Stimulated activated CD8-positive, alpha-beta memory T cell treated with anti-CD3 and anti-CD28 coated beads, Interleukin-4, amount 100 ng/mL, for 1 hour (primary cell): ENCODE measurements at places on chromosomes 4 and X.

DNA sequence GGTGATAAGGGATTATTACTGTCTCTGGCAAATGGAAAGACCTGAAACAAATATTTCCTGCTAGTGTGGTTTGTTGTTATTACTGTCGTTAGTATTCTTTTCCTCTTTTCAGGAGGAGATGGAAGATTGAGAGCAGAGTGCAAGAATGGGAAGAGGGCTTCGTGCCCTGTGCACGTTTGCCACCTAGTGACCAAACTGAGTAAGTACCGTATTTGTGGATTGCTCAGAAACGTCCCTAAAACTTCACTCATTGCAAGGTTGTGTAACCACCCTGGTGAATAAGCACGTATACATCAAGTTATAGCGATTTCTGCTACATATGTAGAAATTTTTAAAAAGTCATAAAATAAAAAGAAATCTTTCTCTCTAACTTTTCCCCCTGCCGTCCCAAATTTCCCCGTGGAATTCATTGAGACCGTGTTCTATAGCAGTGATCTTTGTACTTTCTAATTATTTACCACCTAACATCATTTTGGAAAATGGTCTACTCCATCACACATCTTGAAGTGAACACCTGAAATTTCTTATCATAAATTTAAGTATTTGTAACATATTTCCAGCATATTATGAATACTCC lies 24.3 kb downstream of the LINC00632 start:
- DNase-seq = no peak

DNA sequence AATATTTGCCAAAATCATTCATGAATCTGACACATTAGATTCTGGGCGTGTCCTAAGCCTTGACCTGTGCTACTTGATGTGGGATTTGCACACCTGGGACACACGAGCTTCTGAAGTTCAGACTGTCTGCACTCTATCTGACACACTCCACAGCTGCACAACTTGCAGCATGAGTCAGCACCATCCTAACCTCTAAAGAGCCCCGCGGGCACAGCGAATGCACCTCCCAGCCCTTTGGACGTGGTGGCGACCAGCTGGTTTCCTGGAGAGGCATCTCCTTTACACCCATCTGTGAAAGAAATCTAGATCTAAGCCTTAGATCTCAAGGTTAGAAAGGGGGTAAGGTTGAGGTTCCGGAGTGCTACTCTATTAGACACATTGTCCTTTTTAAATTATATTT lies 69.2 kb downstream of the SORBS2 start:
- no peak for DNase-seq

- DNase-seq = no peak
These were observed 209.1 kb upstream of the SLC7A11 start for GRCh38 chr4:138451276-138451663.

DNA sequence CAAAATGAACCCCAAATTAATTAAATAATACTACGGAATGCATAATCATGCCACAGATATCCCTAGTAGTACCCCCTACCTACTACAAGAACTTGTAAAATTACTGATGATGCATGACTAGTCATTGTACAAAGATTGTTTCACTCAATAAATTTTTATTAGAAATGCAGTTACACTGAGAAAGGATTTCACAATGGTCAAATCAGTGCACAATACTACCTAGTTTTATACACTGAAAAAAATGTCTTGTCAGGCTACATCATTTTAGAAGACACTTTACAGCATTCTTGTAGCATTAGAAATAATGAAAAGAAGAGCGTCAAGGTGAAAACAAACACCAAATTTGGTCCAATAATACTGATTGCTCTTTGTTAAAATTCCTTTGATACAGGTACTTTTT lies 178.8 kb downstream of the GPM6A start:
- DNase-seq = no peak

DNA sequence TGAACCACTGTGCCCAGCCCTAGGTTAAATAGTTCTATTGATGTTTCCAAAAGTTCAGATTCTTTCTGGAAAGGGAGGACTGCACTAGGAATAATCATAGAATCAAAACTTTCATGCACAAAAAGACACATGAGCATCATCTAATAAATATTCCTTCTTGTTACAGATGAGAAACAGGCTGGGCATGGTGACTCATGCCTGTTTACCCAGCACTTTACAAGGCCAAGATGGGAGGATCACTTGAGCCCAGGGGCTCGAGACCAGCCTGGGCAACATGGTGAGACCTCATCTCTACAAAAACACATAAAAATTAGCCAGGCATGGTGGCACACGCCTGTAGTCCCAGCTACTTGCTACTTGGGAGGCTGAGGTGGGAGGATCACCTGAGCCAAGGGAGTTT lies 27.7 kb downstream of the LARP7 start:
- no peak for DNase-seq

- DNase-seq = no peak
These were observed 171.2 kb upstream of the NWD2 start for GRCh38 chr4:37073226-37073840.

DNA sequence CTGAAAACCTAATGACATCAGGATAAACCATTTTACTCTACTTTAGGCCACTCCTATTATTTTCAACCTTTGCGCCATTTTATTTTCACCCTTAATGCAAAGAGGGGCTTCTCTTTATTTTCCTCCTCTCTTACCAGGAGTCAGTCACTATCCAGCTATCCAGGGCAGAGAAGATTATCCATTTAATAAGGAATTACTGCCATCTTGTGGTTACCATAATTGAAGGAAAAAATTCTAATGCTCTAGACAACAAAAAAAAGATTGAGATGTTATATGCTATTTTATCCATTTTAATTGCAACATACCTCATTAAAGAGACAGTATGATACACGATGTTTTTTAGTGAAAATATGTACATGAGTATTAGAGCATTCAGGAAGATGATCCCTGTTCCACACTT lies 514.5 kb upstream of the FAM241A start:
- DNase-seq = no peak

- no peak for DNase-seq
These were observed 24.1 kb upstream of the MTM1 start for GRCh38 chrX:150544222-150544787.

DNA sequence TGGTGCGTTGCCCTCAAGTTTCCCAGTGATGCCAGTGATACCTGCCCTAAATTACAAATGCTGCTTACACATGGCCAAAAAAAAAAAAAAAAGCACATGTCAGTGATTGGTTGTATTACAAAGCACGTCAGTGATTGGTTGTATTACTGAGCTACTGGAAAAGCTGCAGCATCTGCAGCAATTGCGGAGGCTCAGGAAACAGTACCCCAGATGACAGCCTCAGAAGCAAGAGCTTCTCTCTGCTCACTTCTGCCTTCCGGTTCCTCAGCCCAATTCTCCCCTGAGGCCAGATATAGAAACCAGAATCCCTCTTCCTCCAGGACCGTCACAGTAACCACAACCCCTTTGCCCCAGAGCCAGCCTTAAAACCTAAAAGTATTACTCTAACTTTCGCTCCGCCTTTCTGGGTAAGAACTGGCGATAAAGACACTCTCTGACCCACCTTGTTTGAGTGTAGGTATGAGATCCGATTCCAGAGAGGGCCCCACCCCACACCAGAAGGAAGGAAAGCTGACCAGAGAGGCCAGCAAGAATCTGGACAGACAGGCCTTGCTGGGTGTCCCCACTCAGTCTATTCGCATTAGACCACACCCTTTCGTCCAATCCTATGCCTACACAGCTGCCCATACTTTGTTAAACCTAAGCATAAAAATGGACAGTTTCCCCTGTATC lies 85.0 kb upstream of the SORBS2 start:
- no peak for DNase-seq

DNA sequence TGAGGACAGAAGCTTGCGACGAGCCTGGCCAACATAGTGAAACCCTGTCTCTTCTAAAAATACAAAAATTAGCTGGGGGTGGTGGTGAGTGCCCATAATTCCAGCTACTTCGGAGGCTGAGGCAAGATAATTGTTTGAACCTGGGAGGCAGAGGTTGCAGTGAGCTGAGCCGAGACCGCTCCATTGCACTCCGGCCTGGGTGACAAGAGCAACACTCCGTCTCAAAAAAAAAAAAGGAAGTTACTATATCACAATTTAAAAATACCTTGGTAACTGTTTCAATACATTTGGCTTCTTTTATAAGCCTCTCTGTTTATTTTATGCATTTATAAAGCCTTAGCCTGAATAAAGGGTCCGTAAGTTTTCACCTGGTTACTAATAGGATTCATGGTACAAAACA lies 46.6 kb upstream of the CHRNA9 start:
- no peak for DNase-seq

- no peak for DNase-seq
These were observed 82.0 kb downstream of the DCTD start for GRCh38 chr4:182835006-182835740.

DNA sequence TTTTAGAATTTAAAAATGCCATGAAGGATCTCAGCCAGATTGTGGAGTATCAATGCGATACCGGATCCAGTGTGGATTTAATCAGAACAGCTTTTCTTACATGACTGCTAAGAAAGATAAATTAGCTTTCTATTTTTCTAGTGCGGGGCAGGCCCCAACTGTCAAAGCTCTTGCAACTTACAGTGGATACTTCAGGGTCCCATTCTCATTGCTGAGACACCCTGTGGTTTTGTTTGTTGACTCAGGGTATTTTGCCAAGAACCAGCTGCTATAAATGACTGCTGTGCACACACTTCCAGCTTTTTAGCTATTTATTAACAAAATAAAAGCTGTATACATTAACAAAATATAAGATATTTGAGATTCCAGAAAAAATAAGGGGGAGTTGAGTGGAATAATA lies 166.4 kb downstream of the DCLK2 start:
- no peak for DNase-seq

GRCh38 chr4:94115687-94116086 lies 92.0 kb upstream of the SMARCAD1 start:
- no peak for DNase-seq

DNA sequence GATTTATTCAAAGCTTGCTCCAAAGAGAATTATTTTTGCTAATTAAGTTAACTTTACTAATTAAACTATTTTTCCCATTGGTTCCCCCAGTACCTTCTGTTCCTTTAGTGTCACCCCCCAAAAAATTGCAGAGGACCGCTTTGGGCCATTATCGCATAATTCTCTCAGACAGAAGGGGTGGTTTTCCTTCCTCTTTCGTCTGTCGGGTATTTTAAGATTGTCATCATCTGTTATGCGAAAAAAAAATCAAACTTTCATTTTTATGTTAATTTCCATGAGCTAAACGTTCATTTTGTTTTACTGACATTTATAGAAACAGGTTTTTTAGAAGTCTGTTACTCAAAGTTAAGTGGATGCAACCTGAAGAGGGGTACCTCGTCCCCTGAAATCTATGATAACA lies 76.2 kb upstream of the DDX3X start:
- no peak for DNase-seq
